Activated T-cell treated with anti-CD3 and anti-CD28 coated beads, Interleukin-2, amount 50 U/mL, for 48 hours (primary cell): ENCODE measurements at places on chromosomes 12 and 14.
A peak's percentile ranks its signal among the peaks of the same experiment; 100 is the strongest.

GRCh38 chr12:14167005-14167628 is 185.7 kb upstream of the GRIN2B start:
- DNase-seq, result peak; percentile 52

DNA sequence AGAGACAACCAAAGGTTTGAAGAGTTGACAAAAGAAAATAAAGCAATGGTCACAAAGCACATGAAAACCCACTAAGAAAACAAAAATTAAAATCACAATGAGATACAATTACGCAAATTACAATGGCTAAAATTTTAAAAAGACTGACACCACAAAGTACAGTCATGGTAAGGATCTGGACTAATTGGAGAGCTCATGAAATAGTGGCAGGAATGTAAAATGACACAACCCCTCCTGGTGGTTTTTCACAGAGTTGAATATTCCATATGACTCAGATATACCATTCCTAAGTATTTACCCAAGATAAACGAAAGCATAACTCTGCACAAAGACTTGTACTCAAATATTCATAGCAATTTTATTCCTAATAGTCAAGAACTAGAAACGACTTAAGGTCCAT is 65.9 kb downstream of the NOVA1 start:
- no peak for DNase-seq

GRCh38 chr14:83470466-83470865 is 1936.8 kb upstream of the SEL1L start:
- DNase-seq, result no peak

GRCh38 chr12:65640489-65640901 is 183.8 kb upstream of the HMGA2 start:
- no peak for DNase-seq

DNA sequence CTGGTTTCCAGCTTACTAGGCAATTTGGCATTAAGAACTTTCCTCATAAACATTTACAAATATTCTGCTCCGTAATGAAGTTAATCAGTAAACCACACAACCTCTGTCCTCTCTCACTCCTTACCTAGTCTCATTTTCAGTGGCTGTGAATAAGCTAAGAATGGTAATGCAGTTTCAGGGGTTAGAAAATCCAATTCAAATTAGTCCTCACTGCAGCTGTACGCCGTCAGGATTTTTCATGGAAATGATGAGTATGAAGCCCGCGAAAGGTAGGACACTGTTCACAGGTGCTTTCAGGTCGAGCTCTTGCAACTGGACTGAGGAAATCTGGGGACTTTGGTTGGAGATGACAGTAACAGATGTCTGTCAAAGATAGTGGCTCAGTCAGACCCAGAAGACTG is 29.6 kb downstream of the NR1H4 start:
- DNase-seq, result no peak

DNA sequence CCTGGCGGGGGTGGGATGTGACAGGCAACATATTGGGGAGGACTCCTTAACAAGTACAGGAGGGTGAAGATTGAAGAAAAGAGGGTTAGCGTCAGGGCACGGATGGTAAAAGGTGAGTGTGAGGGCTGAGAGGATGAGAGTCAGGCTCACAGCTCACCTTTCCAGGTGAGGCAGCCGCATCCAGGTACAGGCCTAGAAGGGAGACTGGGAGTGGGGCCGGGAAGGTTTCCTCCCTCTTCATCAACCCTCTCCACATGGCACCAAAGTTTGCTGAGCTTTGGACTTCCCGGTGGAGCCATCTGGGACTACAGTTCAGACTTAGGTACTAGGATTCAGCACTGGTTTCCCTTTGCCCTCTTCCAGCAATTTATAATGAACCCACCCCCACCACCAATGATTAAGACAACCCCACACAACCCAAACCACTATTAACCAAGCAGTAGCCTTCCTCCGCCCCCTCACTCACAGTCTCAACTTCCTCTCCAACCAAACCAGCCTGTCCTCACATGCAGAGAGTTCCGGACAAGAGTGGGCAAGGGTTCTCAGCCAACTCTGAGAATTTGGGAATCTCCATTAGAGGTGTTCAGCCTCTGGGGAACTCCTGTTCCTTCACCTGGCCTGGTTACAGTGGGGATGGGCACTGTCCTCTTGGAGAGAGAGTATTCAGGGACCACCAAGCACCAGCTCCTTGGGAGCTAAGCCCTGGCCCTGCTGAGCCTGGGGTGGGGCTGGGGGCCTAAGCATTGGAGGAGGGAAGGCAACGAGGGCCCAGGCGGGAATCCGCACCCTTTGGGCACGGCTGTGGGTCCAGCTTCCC is 2.4 kb upstream of the HOXC4 start:
- DNase-seq, result no peak

DNA sequence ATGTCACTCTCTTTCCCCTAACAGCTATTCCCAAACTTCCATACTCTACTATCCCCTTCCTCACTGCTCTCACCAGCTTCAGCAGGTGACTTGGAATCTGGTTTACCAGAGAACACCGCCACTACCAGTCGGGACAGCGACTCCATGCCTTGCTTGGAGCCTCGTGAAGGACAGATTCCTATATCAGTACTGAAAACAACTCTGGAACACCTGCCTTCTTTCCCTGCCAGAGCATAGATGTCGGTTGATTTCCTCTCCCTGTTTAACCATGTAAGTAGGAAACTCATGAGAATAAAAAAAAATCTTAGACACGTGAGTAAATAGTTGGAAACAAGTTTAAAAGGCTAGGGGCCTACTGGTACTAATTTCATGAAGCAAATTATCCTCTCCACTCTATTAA is 219.5 kb upstream of the ABCD2 start:
- DNase-seq, result no peak
